Fibroblast of skin of right quadriceps (primary cell): ENCODE measurements at places on chromosomes 12 and 14.
A peak's percentile ranks its signal among the peaks of the same experiment; 100 is the strongest.

DNA sequence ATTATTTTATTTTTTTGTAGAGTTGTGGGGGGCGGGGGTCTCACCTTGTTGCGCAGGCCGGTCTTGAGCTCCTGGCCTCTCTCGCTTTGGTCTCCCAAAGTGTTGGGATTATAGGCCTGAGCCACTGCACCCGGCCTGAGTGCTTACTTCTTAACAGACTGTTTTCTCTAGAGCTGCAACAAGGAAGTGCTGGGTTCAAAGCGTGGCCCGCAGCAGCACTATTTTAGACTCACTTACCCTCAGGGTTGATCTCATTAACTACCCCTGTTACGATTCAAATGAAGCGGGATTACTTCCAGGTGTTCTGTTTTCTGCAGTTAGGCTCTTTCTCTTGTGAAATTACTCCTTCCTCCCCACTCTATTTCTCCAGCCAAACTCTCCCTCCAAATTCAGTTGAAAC is 8.7 kb downstream of the A2ML1 start:
- no peak for DNase-seq

- no peak for DNase-seq
These were observed 148.3 kb downstream of the KCNH5 start for GRCh38 chr14:62896932-62897456.

GRCh38 chr14:66613344-66613743 is 105.4 kb downstream of the GPHN start:
- no peak for DNase-seq

DNA sequence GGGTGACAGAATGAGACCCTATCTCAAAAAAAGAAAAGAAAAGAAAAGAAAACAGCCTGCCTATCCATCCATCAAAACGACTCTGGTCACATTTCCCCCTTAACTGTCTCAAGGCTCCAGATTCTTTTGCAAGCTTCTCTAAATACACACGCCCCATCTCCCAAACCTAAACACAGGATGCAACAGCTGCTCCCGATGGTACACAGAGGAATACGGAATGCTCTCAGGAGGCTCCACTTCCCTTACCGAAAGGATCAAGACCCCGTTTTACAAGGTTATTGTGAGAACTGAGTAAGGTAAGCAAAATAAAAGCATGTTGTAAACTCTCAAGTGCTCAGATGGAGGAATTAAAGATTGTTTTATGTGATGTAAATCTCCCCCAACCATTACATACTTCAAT is 62.3 kb downstream of the NT5DC3 start:
- no peak for DNase-seq

DNA sequence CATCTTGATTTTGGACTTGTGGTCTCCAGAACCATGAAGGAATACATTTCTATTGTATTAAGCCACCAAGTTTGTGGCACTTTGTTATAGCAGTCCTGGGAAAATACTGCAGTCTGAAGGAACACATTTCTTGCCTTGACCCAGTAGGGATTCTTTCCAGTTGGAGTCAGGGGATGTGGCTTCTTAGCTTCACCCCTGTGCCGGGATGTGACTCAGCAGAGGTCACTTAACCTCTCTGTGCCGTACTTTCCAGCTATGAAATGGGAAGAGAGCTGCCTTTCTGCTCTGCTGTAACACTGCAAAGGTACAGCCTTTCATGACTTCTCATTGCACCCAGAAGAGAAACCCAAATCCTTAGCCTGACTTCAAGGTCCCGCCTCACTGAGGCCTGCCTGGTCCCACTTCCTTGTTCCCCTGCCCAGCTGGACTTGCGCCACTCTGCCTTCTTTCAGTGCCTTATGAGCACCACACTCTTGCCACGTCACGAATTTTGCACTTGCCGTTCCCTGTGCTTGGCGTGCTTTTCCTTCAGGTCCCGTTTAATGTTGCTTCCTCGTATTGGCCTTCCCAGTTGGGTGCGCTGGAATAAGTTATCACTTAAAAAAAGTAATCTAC is 24.2 kb downstream of the CHST11 start:
- DNase-seq: peak; percentile 51
